Cardiac muscle cell (in vitro differentiated cells and primary cell): ENCODE measurements at places on chromosomes 6 and 20.

GRCh38 chr20:52209154-52209571 is 17.6 kb upstream of the ZFP64 start:
- no peak for DNase-seq

GRCh38 chr20:11972478-11972877 is 54.8 kb downstream of the BTBD3 start:
- DNase-seq, result no peak

GRCh38 chr6:134343066-134343465 is 25.2 kb upstream of the SGK1 start:
- DNase-seq, result no peak

DNA sequence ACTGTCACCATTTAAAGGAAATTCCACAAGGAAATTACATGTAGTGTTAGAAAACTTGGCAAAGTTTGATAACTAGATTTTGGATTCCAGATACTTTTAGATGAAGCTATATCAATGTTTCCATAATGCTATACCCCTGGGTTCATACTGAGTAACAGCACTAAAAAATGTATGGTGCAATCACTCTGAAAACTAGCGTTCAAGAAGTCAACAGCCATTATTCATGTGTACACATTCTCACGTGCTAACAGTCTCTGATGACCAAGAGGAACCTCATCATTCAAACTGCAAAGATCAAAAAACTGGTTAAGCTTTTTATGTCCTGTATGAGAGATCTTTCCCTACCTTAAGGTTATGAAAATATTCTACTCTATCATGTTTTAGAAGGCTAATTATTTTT is 197.6 kb downstream of the GMDS start:
- no peak for DNase-seq

- no peak for DNase-seq
Observed at GRCh38 chr6:9704989-9705388, 709.9 kb downstream of the TFAP2A start.

- DNase-seq, result no peak
Observed at GRCh38 chr6:141134723-141135122, 998.0 kb upstream of the GJE1 start.

DNA sequence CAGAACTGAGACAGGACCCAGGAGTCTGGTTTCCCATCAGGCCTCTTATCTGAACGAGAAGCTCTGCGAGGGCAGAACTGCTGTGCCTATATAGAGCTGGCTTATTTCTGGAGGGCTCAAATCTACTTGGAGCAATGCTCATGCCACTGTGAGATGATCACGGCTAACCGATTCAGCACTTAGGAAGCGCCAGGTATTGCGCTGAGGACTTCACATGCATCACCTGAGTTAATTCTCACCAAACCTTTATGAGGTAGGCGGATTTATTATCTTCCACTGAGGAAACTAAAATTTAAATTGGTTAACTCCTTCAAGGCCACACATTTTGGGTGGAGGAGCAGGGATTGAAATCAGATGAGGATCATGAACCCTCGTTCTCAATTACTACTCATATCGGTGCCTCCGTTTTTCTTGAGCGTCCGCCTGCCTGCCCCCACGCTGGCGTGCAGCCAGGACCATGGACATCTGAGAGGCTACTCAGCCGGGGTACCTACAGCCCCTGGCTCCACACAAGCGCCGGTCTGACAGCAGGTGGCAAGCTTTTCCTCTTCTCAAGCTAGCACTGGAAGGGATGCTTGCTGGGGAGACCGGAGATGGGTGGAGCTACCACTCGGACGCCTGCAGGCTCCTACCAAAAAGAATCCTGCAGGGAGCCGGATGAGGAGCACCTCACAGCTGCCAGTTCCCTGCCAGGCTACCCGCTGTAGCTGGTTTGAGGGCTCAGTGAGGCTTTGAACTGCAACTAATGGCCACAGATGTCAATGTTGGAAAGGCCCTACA is 1.0 kb upstream of the PCIF1 start:
- peak; percentile 79 for DNase-seq

GRCh38 chr6:48765352-48765961 is 654.5 kb upstream of the PTCHD4 start:
- peak; percentile 79 for DNase-seq

- no peak for DNase-seq
Observed at GRCh38 chr6:170504479-170504878, 48.6 kb downstream of the PSMB1 start.

DNA sequence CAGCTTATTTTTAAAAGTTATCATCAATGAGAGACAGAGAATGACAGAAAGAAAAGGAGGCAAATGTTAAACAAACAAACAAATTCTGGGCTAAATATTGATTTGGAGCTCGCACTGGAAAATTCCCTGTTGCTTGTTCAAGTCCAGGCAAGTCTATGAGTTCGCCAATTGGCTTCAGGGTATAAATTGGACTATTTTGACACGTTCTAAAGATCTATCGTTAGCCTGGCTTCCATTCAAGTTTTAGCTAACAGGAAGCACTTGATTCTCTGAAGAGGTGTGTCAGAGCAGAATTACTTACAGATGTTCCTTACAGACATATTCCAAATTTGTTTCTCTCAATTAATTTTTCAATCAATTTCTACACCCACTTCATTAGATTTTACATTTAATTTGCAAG is 15.8 kb upstream of the RFPL4B start:
- no peak for DNase-seq

DNA sequence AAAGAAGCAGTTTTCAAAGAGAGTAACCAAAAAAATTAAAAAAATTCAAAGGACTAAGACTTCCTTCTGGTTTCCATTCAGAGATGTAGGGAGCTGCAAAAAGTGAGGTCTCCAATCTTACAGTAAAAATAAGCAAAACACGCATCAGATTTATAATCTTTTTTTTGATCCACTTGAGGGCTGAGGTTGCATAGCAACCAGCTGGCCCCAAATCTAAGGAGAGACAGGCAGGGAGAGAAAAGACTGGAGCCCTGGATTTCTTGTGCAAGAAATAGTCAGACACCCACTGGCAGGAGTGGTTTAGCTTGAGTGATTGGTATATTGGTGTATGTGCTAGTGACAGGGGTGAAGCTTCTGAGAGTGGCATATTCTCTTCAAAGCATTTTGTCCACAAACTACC is 135.9 kb upstream of the FUT9 start:
- DNase-seq, result no peak

GRCh38 chr20:64083804-64084684 is at the start of gene LKAAEAR1:
TSS of gene LKAAEAR1 (minus strand) at chr20:64084398. CDS start at chr20:64084219, 179 bp downstream.
- no peak for DNase-seq

DNA sequence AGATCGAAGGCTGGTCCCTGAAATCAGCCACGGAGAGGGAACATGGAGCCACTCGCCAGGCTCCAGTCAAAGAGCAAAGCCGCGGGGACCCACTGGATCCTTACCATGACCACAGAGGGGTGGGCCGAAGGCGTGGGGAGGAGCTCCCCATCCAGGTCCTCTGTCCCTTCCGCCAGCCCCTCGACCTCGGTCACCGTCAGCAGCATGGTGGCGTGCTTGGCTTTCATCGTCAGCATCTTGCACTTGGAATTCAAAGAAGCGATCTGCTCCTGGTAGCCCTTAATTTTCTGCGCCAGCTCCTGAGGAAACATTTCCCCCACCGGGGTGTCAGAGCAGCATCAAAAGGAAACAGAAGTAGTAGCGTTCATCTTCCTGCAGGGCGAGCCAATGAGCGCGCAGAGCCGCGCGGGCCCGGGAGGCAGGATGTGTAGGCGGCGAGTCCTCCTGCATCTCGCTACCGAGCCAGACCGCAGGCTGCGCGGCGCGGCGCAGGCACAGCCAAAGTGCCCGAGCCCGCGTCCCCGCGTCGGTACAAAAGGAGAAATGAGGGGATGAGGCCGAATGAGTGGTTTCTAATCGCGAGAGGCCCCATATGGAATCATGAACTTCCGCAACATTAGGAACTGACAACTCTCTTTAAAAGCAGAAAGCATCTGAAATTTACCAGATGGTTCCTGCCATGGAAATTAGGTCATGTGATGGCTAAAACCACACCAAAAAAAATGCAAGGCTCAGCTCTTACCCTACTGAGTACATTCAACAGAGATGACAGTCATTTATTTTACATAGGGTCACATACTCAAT is 335.2 kb downstream of the SYNE1 start:
- peak; percentile 94 for DNase-seq

DNA sequence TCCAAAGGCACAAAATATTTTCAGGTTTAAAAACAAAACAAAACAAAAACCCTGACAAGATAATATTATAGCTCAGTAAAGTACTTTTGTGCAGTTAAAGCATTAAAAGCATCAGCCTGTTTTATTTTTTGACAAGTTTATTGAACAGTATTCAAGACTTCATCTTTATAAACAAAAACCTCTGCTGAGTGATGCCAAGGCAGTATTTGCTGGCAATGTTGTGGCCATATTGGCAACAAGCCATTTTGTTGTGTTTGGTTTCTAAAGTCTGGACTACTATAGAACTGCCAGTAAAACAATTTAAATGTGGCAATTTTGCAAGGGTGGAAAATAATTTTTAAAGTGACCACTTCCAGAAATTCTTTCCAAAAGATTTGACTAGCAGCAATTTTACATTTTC is 15.9 kb downstream of the CPNE1 start:
- DNase-seq, result no peak

- DNase-seq, result no peak
Observed at GRCh38 chr20:47789764-47790579, 4.7 kb upstream of the SULF2 start.

- DNase-seq, result peak; percentile 94
Observed at GRCh38 chr6:79078075-79078969, at the start of gene PHIP. TSS of gene PHIP (minus strand) at chr6:79078254. CDS start at chr6:79078068, 186 bp downstream.

GRCh38 chr6:50062051-50062450 is 12.3 kb upstream of the DEFB112 start:
- DNase-seq, result peak; percentile 17
